ENCODE measurements at places on chromosomes 3 and 15.

DNA sequence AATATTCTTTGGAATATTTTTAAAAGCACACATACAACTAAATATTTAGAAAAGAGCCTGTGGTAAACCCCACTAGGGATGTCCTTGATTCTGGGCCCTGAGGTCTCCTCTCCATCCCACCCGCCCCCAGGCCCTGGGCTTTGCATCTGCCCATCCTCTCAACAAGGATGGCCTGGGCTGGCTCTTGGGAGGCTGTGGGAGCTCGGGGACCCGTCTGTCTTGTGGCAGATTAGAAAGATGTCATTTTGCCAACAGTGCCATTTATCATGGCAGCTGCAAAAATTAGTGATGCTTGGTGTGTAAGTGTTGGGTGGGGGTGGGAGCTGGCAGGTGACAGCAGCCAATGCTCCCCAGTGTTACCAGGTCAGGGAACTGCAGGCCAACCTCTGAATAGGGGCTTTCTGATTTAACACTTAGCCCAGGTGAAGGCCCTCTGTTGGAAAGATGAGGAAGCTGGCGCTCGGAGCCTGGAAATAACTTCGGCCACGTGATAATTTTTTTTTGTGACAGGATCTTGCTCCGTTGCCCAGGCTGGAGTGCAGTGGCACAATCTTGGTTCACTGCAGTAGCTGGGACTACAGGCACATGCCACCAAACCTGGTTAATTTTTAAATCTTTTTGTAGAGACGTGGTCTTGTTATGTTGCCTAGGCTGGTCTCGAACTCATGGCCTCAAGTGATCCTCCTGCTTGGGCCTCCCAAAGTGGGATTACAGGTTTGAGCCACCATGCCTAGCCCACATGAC lies 16.9 kb upstream of the CSPG4 start:
- DNase-seq = no peak

DNA sequence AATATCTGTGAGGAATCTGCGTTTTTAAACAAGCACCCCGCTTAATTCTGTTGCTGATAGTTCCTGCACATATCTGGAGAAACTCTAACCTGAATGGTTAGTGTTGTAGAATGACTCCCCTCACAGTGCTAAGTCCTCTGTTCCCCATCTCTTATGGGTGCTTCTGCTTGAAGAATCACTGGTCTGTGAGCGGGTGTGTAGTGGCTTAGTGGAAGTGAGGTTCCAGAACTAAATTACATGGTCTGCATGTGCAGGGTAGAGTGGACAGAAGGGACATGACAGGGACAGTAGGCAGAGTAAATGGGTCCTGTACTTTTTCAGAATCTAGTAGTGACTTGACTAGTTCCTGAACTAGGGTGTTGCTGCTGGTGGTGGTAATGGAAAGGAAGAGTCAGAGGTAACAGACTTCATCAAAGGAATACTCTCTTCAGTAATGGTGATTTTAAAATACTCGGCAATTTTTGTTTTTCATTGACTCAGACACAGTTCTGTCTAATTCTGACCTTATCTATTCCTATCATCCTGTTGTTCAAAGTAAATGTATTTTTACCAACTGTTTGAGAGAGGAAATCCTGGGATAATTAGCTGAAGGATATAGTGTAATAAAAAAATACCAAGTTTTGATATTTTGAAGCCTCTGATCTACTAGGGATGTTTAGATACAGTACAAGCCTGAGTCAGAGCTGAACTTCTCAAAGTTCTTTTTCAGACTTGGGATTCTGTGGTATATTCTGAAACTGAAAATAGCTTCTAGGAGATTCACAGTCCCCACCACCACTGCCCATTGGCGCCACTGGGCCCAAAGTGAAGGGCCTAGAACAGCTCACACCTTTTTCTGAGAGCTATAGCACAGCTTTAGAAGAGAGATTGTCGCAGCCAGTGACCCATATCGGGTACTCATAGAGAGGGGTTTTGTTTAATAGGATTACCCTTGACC lies 55.5 kb downstream of the FNDC3B start:
- DNase-seq = peak; percentile 31

- no peak for DNase-seq
Observed at GRCh38 chr3:52574056-52574965, 37.9 kb downstream of the UQCC5 start.

DNA sequence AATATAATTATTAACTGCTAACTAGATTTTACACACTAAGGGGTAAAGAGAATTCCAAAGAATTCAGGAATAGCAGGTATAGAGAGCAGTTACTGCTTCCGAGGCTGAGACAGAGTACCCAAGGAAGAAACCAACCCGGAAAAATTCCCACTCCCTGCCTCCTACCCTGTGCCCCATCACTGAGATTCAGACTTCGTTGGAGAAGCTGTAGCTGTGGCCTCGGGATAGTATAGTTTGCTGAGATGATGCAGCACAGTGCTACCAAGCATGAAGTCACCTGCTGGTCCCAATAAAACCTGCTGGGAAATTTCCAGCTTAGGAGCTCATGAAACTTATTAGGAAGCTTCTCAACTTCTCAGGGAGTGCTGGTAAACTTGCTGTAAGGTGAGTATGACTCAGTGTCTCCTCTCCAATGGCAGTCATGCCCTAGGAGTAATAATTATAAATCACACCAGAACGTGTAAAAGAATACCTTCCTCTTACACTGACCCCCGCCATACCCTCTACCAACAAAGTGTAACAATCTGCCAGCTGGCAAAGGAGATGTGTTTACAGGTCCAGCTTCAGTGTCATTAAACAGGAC lies 215.2 kb upstream of the ROBO2 start:
- DNase-seq = no peak

Data from activated naive CD8-positive, alpha-beta T cell treated with anti-CD3 and anti-CD28 coated beads, Interleukin-2, amount 50 U/mL, for 24 hours (primary cell).